Stimulated activated CD4-positive, alpha-beta T cell treated with anti-CD3 and anti-CD28 coated beads, Interleukin-1b, Interleukin-23, amount 100 ng/mL, for 24 hours (primary cell): ENCODE measurements at places on chromosomes 5 and 9.

- no peak for DNase-seq
Observed at GRCh38 chr5:73446631-73447529, 1.7 kb downstream of the FOXD1 start.

DNA sequence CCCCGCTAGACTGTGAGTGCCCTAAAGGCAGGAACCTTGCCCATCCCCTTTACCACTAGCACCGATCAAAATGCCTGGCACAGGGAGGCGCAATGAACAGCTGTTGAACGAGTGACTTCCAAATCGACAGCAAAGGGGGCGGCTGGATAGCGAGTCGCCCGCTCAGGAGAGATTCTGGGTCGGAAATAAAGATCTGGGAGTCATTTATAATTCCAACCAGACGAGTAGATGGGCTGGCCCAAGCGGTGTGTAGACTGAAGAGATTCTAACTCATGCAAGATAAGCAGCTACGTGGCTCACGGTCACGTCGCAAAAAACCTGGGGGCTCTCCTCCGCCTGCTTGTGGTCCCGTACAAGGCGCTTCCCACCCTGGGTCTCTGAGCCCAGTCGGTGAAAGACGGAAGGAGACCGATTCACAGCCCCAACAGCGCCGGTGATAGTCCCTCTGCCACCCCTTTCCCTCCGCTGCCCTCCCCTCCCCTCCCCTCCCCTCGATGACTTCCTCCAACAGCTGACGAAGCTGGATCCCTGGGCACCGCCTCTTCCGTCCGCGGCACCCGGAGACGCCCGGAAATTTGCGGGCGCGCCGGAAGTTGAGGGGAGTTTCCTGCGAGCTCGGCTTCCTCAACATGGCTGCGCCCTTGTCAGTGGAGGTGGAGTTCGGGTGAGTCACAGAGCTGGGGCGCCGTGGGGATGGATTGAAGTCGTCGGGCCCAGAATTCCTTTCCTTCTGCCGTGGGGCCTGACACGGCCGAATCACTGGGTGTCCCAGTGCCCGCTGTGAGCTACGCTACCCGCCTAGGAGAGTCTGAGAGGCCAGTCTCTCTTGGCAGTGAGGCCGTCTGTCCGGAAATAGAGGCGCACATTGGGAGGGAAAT lies at the start of gene URM1:
TSS of gene URM1 (plus strand) at position 623 of the 878 bp plus-strand sequence. CDS start at position 630, 7 bp downstream.
- peak; percentile 86 for DNase-seq

- no peak for DNase-seq
Observed at GRCh38 chr5:96968074-96968473, 32.2 kb downstream of the LNPEP start.

- no peak for DNase-seq
Observed at GRCh38 chr9:27627188-27627564, 53.9 kb upstream of the C9orf72 start.

- DNase-seq: no peak
Observed at GRCh38 chr9:29339387-29339786, 1766.1 kb upstream of the C9orf72 start.

GRCh38 chr9:85208666-85209065 lies 533.1 kb downstream of the AGTPBP1 start:
- DNase-seq: no peak

GRCh38 chr5:24643880-24644279 lies 898 bp downstream of the CDH10 start:
- DNase-seq: no peak

DNA sequence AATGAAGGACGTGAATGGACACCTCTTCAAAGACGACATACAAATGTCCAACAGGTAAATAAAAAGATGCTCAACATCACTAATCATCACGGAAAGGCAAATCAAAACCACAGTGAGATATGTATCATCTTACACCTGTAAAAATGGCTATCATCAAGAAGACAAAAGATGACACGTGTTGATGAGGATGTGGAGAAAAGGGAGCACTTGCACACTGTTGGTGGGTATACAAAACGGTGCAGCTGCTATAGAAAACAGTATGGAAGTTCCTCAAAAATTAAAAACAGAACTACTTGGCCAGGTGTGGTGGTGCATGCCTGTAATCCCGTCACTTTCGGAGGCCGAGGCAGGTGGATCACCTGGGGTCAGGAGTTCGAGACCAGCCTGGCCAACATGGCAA lies 47.9 kb downstream of the STK10 start:
- no peak for DNase-seq

GRCh38 chr5:128736553-128736952 lies 198.5 kb upstream of the FBN2 start:
- DNase-seq: no peak

- DNase-seq: no peak
Observed at GRCh38 chr5:141529002-141529401, 40.1 kb downstream of the PCDHGC5 start.

GRCh38 chr5:14407746-14408175 lies 173.8 kb upstream of the OTULINL start:
- no peak for DNase-seq

- no peak for DNase-seq
Observed at GRCh38 chr9:82115900-82116299, 127.3 kb downstream of the SPATA31D1 start.

DNA sequence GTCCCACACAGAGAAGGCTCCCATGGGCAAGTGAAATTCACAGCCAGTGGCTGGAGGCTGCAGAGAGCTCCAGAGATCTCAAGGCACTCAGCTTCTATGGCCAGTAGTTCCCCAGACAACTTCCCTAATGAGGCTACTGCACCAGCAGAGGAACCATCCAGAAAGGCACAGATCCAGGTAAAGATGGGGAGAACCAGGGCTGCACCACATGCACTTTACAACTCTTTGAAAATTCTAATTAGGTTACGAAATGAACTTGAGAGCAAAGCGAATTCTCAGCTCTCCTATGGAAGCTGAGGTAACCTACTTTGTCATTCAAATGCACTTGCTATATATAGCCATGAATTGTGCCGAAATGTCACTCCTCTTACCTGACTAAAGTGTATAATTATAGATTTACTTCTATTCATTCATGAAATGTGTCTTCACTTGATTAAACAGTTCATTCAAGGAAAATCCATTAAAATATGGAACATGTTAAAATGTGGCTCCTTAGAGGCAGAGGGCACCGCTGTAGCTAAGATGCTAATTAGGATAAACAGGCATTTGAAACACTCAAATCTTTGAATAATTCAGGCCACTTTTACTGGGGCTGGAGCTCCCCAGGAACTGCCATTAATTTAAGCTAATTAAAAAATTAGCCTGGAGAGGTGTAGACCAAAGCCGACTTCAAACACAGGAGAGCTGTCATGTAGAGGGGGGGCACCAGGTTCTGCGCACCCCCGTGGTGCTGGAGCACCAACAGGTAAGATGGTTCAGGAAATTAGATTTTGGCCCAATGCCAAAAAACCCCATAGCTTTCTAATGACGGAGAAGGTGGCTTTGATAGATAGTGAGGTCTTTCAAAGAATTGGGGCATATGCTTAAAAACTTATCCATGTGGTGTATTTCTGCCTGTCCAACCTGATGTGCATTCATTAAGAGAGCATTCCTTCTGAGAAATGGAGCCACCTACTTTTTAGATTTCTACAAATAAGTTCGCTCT lies 204.1 kb downstream of the GABBR2 start:
- no peak for DNase-seq
